ENCODE measurements at places on chromosomes 12 and 14.

- DNase-seq, result no peak
These were observed 43.0 kb upstream of the NTF3 start for GRCh38 chr12:5388581-5389535.

DNA sequence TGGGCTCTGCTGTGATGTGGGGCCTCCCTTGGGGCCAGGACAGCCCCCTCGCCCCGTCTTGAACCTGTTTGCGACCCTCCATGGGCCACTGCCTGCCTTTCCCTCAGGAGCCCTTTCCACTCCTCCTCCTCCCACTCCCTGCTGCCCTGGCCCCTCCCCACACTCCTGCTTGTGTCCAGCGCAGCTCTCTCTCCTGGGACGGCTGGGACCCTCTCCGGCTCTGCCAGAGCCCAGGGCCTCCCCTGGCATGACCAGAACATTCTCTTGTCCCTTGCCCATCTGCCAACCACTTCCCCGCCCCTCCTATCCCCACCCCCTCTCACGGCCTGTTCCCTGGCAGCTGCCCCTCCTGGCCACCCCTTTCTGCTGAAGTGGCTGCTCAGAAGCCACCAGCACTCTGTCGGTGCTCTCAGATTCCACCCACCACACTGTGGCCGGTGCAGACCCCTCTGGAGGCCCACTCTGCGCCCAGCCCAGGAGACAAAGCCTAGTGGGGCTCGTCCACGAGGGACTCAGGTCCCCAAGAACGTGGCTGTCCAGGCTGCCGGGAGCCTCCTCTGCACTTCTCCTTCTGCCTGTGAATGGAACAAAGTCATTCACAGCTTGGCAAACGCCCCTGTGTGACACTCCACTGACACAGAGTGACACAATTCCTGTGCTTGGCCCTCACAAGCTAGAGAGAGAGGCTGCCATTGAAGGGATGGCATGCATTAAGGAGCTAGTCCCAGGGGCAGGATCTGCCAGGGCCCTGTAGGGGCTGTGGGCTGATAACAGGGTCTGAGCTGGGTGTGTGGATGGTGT, 1.4 kb downstream of the ASPG start:
- no peak for DNase-seq

DNA sequence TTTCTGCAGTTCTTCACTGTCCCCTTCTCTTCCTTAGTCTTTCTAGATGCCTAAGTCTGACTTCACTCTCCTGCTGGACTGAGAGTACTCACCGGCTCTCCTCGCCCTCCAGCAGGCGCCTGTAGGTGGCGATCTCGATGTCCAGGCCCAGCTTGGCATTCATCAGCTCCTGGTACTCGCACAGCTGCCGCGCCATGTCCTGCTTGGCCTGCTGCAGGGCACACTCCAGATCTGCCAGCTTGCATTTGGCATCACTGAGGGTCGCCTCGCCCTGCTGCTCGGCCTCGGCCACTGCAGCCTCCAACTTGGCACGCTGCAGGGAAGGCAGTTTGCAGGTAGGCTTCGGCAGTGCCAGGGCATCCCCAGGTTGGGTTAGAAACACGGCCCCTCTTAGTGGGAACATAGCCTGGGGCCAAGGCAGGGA, 5.2 kb downstream of the KRT84 start:
- DNase-seq, result no peak

DNA sequence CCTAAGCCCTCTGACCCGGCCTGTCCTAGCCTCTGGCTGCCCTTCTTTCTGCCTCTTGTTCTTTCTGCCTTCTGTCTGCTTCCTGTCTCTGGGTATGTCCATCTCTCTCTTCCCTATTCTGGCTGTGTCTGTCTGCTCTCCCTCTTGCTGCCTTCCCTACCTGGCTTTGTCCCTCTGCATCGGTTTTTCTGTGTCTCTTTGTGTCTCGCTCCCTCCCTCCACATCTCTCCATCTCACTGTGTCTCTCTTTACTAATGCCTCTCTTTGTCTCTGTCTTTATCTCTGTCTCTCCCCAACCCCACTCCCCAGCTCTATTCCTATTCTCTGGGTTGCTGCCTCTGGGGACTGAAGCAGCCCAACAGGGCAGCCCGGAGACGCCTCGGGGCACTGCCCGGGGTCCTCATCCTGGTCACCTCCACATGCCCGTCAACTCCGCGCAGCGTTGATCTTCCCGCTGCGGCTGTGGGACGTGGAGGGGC, 10.1 kb downstream of the SHMT2 start:
- DNase-seq, result no peak

DNA sequence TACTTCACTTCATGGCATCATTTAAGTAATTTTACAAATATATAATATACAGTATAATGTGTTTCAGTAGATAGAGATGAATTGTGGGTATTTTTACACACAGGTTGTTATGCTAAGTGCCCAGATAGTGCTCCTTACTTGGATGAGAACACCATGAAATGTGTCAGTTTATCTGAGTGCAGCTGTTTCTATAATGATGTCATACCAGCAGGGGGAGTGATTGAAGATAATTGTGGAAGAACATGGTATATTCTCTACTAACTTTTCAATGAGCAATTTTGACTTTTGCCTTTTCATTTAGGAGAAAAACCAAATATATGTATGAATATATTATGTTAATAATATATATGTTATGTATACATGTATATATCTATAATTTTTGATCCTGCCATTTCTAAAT, 221.6 kb downstream of the LRRK2 start:
- DNase-seq, result no peak

DNA sequence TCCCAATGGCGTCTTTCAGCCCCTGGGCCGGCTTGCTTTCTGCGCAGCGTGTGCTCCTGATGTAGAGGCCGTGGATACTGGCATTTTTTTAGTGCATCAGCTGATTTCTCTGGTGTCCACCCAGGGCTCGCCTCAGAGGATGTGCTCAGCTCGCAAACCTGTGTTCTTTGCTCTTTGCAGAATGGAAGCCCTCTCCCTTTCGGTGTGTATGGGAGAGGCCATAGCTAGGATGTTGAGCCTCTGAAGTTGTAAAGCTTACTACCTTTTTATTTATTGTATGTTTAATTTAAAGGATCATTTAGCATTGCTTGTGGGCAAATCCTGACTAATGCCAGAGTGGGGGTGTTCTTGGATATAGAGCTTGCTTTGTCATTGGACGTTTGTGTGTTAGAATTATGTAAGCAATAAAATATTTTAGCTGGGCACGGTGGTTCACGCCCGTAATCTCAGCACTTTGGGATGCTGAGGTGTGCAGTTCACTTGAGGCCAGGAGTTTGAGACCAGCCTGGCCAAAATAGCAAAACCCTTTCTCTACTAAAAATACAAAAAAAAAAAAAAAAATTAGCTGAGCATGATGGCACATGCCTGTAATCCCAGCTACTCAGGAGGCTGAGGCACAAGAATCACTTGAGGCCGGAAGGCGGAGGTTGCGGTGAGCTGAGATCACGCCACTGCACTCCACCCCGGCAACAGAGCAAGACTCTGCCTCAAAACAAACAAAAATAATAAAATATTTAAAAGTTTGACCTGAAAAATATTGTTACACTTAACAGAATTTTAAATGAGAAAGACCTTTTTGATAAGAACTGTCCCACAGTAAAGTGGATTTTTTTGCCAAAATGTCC, 52.6 kb upstream of the MMP17 start:
- no peak for DNase-seq

- DNase-seq, result no peak
These were observed 140.4 kb upstream of the NRXN3 start for GRCh38 chr14:78029601-78030372.

- no peak for DNase-seq
These were observed 554.9 kb upstream of the LRFN5 start for GRCh38 chr14:41051801-41052200.

GRCh38 chr12:53065470-53065869, 13.7 kb downstream of the SPRYD3 start:
- no peak for DNase-seq

- no peak for DNase-seq
These were observed 13.3 kb downstream of the TSPAN9 start for GRCh38 chr12:3090240-3091037.

DNA sequence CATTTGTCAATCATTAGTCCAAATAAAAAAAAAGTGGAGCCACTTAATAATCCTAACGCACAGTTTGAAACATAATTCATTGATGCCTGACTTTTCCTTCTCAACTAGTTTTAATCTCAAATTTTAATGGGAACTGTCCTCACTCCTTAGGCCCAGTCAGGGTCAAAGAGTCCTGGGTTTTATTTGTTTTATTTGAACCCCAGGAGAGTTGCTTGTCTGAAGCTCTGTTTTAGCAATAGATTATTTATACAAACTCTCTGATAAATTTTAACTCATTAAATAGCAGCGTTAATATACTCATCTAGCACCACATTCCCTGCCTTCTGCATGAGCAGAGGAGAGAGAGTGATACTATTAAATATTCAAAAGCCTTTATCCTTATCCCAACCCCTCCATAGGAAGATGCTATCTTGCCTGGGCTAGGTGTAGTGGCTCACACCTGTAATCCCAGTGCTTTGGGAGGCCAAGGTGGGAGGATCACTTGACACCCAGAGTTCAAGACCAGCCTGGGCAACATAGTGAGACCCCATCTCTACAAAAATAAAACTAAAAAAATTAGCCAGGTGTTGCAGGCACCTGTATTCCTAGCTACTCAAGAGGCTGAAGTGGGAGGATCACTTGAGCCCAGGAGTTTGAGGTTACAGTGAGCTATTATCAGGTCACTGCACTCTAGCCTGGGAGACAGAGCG, 14.5 kb upstream of the DUSP6 start:
- DNase-seq, result no peak

- DNase-seq, result no peak
These were observed 82.3 kb downstream of the PLEKHG3 start for GRCh38 chr14:64786296-64787149.

- DNase-seq, result no peak
These were observed 91.2 kb downstream of the RGS6 start for GRCh38 chr14:72023128-72024042.

Data from effector CD8-positive, alpha-beta T cell (primary cell).